ENCODE measurements at places on chromosomes 5 and 9.

- peaks cover 10% of the 10 kb centered on the region for H3K27me3 ChIP-seq
- no peaks in the 10 kb centered on the region for H3K36me3 ChIP-seq
- no peaks in the 10 kb centered on the region for H3K4me1 ChIP-seq
- DNase-seq: no peak
- H3K27ac ChIP-seq: no peak overlapping the region
Measured at GRCh38 chr5:148179234-148179824, 11.0 kb downstream of the SPINK14 start.

GRCh38 chr9:38371495-38371894 is 21.0 kb upstream of the ALDH1B1 start:
- no peak overlapping the region for H3K27ac ChIP-seq
- DNase-seq: peak; percentile 22
- no peak overlapping the region for H3K4me3 ChIP-seq
- H3K27me3 ChIP-seq: peaks cover 3% of the 10 kb centered on the region

- DNase-seq: no peak
- H3K4me1 ChIP-seq: peaks cover 39% of the 10 kb centered on the region
- H3K4me3 ChIP-seq: peak overlapping the region; percentile 55
- no peaks in the 10 kb centered on the region for H3K27me3 ChIP-seq
- no peaks in the 10 kb centered on the region for H3K36me3 ChIP-seq
- H3K27ac ChIP-seq: peak overlapping the region; percentile 77
Measured at GRCh38 chr5:177412603-177413233, 3.4 kb upstream of the F12 start.

GRCh38 chr9:121673576-121673975 is 22.1 kb downstream of the DAB2IP start:
- H3K27me3 ChIP-seq: peaks cover 9% of the 10 kb centered on the region
- H3K27ac ChIP-seq: no peak overlapping the region
- no peak overlapping the region for H3K4me3 ChIP-seq
- peaks cover 2% of the 10 kb centered on the region for H3K4me1 ChIP-seq
- DNase-seq: no peak

DNA sequence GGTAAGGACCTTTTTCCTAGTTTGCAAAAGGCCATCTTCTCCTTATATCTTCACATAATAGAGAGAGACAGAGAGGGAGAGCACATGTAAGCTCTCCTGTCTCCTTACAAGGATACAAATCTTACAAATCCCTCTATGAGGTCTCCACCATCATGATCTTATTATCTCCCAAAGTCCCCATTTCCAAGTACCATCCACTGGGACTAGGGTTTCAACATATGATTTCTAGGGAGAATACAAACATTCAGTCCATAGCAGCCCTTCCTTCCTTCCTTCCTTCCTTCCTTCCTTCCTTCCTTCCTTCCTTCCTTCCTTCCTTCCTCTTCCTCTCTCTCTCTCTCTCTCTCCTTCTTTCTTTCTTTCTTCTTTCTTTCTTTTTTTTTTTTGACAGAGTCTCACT is 1132.9 kb upstream of the WWC1 start:
- no peak overlapping the region for H3K4me3 ChIP-seq
- H3K27ac ChIP-seq: no peak overlapping the region
- no peaks in the 10 kb centered on the region for H3K36me3 ChIP-seq
- H3K27me3 ChIP-seq: no peaks in the 10 kb centered on the region
